ENCODE measurements at places on chromosomes 2 and 18. TPM values are rescaled to one million over a fixed set of nuclear protein-coding genes. Genes with fewer than 3 reads are reported as not detected.

GPBAR1 gene
- total RNA-seq, result 1.4 TPM

CDK15 gene
- not detected for total RNA-seq

NTSR2 gene
- total RNA-seq, result not detected

CGREF1 gene
- total RNA-seq, result 3.7 TPM

FSHR gene
- total RNA-seq, result not detected

PJVK gene
- total RNA-seq, result 2.3 TPM

CTAGE1 gene
- not detected for total RNA-seq

GRCh38 chr2:226720948-226721347, 78.7 kb downstream of the IRS1 start:
- no peak for ATAC-seq

GRCh38 chr2:71939588-71940535, 207.8 kb downstream of the CYP26B1 start:
- no peak for ATAC-seq

- no peak for ATAC-seq
Measured at GRCh38 chr2:191611614-191612013, 66.3 kb upstream of the NABP1 start.

- peak; percentile 32 for ATAC-seq
Measured at GRCh38 chr2:113015655-113016054, 10.4 kb downstream of the IL36A start.

DNA sequence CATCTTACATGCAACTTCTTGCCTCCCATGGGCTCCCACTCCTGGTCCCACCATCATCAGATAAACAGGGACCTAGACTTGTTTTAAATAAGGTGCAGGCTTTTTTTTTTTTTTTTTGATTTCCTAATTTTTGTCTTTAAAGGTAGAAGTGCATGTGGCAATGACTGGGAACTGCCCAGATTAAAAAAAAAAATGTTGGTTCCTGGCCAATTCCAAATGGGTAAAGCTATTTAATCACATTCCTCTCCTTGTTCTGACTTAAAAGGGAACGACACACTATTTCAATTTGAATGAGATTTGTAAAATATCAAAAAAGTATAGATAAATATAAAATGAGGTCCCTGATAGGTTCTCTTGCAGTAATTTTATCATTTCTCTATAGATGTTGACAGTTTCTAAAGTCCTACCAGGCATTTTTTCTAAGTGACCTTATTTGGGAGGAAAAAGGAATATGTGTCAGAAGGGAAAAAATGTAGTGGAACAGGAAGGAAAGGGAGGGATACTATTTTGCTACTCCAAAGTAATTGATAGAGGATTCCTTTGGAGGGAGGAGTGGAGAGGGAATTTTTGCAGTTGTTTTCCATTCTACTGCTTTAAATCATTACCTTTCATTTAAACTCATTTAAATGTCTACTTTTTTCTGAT, 43.3 kb downstream of the DDX1 start:
- no peak for ATAC-seq

GRCh38 chr2:64134813-64135212, 9.4 kb downstream of the PELI1 start:
- peak; percentile 27 for ATAC-seq

- no peak for ATAC-seq
Measured at GRCh38 chr18:35585608-35586007, 4.1 kb downstream of the GALNT1 start.

GRCh38 chr18:36519358-36519757, 221.8 kb downstream of the FHOD3 start:
- no peak for ATAC-seq

- no peak for ATAC-seq
Measured at GRCh38 chr2:23065936-23066335, 319.0 kb upstream of the KLHL29 start.

- no peak for ATAC-seq
Measured at GRCh38 chr2:223618172-223619035, 16.2 kb upstream of the SCG2 start.

- ATAC-seq, result no peak
Measured at GRCh38 chr2:79640001-79640400, 127.2 kb downstream of the CTNNA2 start.

Data from activated T-helper 17 cell treated with anti-CD3 and anti-CD28 coated beads, Interleukin-2, amount 50 U/mL, for 72 hours (primary cell).